GM12891 (cell line): ENCODE measurements at places on chromosomes 2 and 18.

- no peak for DNase-seq
Observed at GRCh38 chr2:229596796-229597195, 117.6 kb downstream of the DNER start.

DNA sequence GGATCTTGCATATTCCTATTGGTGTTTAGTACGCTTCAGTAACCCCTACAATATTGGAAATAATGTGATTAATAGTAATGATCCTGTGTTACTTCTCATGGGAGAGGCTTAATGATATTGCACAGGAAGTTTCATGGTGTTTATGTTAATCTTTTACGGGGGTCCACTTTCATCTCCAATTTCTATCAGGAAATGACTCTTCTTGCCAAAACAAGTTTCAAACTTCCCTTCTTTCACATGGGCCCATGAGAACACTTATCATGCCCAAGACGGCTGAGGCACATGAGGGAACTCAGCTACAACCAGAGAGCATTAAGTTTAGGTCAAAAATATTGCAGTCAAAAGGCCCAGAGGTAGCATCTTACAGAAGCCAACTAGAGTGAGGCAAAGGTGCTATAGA is 7.6 kb downstream of the ERBB4 start:
- DNase-seq: no peak

DNA sequence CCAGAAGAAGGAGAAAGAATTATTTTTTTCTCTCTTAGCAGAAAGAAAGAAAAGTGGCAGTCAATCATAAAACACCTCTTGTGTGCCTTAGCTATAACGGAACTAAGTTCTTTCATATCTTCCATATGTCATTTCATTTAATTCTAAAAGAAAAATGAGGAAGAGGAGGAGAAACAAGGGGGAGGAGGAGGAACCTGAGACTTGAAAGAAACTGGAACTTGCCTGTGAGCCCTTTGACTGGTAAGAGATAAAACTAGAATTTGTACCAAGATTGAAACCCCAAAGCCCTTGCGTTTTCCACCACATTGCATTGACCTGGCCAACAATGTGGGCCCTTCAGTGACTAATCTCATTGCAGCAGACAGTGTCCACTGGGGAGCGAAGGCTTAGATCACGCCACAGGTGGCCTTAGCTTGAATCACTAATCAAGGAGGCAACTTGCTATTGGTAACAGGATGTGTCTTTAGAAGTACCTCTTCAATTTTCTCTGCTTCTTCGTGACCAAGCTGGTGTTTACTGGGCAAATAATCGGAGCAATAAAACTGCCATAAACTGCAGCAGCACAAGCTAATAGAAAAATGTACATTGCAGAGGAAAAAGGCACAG is 307.9 kb downstream of the CLIP4 start:
- no peak for DNase-seq

GRCh38 chr2:7780321-7780720 is 863.1 kb downstream of the RNF144A start:
- no peak for DNase-seq

GRCh38 chr18:78073275-78073674 is 823.6 kb downstream of the GALR1 start:
- no peak for DNase-seq

- DNase-seq: no peak
Observed at GRCh38 chr18:9217743-9218451, 81.3 kb downstream of the ANKRD12 start.

DNA sequence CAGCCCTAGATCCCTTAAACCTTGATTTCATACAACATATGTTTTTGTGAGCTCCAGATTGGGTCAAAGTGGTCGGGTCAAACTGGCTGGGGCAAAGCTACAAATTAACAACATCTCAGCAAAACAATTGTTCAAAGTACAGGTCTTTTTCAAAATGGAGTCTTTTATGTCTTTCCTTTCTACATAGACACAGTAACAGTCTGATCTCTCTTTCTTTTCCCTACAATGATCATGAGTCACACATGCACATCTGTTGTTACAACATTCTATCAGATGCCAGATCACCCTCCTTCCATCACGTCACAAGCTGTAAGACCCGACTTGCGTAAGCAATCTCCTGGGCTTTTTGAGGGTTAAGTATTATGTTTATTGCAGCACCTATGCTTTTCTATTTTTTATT is 55.1 kb downstream of the RHOB start:
- no peak for DNase-seq

DNA sequence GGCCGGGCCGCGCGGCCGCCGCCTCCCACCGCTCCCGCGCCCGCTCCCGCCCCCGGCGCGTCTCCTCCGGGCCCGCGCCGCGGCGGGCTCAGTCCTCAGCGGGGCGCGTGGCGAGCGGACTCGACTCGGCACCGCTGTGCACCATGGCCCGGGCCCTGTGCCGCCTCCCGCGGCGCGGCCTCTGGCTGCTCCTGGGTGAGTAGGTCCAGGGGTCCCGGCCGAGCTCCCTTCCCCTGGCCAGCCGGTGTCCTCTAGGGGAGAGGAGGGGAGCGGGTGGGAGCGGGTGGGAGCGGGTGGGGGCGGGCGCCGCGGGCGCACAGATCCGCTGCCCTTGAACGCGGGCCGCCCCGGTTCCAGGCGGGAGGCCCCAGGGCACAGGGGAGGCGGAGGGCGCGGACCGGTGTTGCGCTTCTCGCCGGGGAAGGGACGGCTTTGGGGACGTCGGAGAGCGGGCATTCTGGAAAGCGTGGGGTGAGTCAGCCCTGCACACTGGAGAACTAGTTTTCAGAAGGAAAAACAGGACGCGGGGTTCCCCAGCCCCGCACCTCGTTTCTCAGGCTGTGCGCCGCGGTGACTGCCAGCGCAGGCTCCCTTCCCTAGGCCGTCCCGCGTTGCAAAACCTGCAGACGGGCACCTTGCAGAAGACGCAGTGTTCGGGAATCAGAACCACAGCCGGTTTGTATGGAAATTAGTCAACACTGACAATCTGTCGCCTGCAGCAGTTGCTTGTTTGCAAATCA is at the start of gene RAMP1:
RAMP1 (plus strand) TSS at position 91 of the 740 bp plus-strand sequence; CDS start at position 144, 53 bp downstream.
- no peak for DNase-seq

DNA sequence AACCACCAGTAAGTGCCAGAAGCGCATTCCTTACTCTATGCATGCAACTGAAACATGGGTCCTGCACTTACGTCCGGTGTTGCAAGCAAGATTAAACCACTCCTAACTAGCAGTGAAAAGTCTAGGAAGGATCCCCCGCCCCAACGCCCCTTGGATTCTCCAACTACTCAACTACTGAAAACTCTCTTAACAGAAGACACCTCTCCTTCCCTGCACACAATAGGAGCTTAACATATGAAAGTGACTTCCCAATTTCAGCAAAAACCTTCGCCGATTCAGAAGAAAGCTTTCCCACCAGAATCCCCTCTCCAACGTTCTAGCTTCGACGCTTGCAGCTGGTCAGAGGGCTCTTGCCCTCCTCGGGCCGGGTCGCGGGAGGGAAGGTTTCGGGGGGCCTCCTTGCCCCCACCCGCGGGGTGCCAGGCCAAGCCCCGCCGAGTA is 578 bp downstream of the IWS1 start:
- no peak for DNase-seq

DNA sequence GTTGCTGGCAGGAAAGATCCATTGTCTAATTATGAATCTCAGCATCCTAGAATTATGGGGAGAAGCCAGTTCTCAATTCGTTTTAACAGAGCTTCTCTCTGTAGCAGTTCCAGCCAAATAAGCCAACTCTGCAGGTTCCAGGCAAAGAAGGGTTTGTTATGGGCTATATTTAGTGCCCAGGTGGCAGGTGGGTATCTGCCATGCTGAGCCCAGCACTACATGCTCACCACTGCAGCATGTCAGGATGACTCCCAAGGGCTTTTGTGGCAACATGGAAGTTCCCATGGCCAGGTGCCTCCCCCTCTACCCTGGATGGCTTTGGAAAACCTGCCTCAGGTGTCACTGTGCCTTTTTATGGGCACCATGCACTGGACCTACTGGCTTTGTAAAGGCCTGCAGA is 137.7 kb upstream of the MSH6 start:
- DNase-seq: no peak
